Activated CD4-positive, alpha-beta T cell treated with anti-CD3 and anti-CD28 coated beads, Interleukin-2, Interleukin-6, amounts not matched to agents 100 ng/mL and 50 ng/mL, durations not matched to agents 16 hours and 8 hours (primary cell): ENCODE measurements at places on chromosomes 6 and 20.

GRCh38 chr6:87244380-87244779 is 78.0 kb upstream of the SMIM8 start:
- DNase-seq: no peak

- peak; percentile 74 for DNase-seq
Observed at GRCh38 chr6:135196739-135197510, 15.8 kb downstream of the MYB start.

DNA sequence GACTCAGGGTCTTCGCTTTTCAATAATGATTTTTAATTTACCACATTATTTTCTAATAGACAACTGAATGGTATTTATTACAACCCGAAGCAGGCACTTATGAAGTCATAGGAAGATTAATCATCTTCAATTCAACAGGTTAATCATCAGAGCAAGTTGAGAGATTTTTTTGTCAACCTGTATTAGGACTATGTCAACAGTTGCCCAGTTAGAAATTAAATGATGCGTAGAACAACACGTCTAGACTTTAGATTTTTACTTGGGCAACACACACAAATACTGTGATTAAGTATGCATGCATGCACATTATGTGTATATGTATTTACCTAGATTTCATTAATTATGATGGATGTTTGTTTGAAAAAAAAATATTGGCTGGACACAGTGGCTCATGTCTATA is 4.3 kb downstream of the ILRUN start:
- DNase-seq: no peak

GRCh38 chr6:31075528-31075927 is 36.8 kb downstream of the C6orf15 start:
- no peak for DNase-seq

DNA sequence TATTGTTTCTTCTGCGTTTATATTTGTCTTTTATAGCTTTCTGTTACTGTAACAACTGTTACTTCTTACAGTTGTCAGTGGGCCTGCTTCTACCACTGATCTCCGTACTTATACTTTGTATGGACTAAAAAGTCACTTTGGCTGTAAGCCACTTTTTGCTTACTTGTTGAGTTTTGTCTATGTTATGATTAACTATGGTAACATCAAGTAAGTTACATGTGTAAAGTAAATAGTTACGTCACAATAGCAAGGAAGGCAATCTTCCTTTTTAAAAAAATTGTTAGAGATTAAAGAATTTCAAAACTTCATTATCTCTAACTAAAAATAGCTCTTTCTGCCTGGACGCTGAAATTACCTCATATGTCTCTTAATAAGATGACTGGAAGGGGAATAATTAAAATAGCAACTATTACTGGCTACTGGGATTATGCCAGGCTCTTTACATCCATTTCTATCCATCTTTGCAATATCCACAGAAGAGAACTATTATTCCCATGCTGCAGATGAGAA is 10.9 kb downstream of the TFB1M start:
- DNase-seq: no peak

- DNase-seq: no peak
Observed at GRCh38 chr6:159074120-159074684, 29.4 kb upstream of the TAGAP start.

GRCh38 chr6:118935331-118935668 is 341 bp upstream of the MCM9 start:
- DNase-seq: no peak

DNA sequence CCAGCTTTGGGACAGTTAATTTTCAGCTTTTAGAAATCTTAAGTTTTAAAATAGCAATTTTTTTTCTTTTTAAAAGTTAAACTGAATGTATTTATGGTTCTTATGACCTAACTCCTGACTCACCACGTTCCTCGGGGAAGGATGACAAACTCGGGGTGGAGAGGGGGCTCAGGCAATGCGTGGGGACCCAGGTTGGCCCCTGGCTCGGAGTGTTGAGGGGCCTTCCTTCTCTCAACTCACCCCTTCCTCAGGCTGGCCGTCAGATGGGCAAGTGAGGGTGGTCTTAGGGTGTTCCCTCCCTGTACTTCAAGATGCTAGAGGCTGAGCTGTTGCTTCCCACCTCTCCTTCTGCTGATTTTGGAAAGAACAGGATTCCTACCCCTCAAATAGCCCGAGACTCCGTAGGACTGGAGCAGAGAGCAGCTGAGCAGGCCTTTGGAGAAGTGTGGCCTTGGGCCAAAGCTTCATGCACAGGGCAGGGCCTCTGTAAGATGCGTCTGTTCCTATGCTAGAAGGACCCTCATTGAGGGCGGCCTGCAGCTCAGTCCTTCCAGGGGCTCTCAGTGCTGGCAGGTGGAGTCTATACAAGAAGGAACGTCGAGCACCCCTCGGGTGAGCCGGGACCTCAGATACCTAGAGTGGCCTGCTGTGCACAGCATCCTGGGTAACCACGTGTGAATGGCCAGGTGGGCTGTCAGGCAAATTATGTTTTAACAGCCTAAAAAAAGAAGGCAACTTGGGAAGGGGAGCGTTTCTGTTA is 79.3 kb downstream of the TCP11 start:
- DNase-seq: no peak
